ENCODE measurements at places on chromosomes 2 and 18. TPM values are rescaled to one million over a fixed set of nuclear protein-coding genes. Genes with fewer than 3 reads are reported as not detected.

Gene REG3A
- not detected for total RNA-seq

Gene GREB1L
- 2.0 TPM for total RNA-seq

Gene TMEFF2
- total RNA-seq: not detected

Gene EN1
- not detected for total RNA-seq

Gene KHK
- 3.4 TPM for total RNA-seq

Gene HOXD3
- 6.5 TPM for total RNA-seq

Gene CNGA3
- total RNA-seq: not detected

All from lung microvascular endothelial cell (primary cell).